ENCODE measurements at places on chromosomes 13 and 19. TPM values are rescaled to one million over a fixed set of nuclear protein-coding genes. Genes with fewer than 3 reads are reported as not detected.

DNA sequence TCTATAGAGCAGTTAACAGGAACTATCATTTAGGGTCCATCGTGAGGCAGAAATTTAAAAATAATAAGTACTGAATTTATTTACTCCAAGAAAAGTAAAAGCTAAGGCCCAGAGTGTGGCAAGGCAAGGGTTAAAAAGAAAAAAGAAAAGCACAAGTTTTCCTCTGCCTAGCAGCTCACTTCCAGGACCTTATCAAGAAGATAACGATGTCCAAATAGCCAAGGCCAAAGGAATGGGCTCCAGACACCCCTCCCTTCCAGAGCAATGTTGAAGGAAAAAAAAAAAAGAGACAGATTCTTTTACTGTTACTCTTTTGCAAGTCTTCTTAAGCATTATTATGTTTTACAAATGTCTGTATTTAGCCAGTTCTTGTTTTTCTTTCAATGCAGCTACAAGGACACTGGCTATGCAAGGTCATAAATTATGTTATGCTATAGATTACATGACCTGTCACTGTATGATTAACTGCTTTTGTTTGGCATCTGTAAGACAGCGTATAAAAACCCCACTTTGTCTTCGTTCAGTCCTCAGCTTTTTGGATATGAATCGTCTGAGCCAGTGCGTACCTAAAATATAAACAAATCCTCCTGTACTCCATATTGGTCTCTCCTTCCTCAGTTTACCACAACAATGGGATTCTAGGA, 2.9 kb upstream of the ZNF700 start:
- H3K36me3 ChIP-seq = no peaks in the 10 kb centered on the region
- DNase-seq = no peak
- no peaks in the 10 kb centered on the region for H3K27me3 ChIP-seq
- no peak overlapping the region for H3K4me3 ChIP-seq

GRCh38 chr19:40596608-40597328, 4.4 kb upstream of the LTBP4 start:
- H3K36me3 ChIP-seq = no peaks in the 10 kb centered on the region
- no peak overlapping the region for H3K4me3 ChIP-seq
- H3K4me1 ChIP-seq = peaks cover 57% of the 10 kb centered on the region
- peaks cover 11% of the 10 kb centered on the region for H3K27me3 ChIP-seq

DNA sequence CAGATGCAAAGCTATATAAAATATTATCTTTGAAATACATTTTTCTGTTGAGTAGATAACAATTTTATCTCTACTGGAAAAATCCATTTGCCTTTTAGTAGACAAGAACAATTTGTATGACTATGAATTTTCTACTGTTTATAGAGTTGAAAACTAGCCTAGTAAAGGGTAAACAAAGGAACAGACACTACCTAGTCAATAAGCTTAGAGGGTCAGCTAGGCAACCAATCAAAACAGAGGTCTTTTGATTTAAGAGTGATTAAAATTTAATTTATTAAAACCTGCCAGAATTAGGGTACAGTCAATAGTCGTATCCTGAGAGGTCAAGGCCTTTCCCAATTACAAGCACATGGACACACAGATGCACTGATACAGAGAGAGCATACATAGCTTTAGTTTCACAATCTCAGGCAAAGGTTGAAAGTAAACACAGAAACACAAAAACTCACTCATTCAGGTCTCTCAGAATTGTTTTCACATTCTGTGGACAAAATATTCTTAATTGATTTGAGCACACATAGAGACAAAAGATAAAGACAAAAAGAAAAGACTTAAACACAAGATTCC, 24.5 kb upstream of the GPC6 start:
- no peaks in the 10 kb centered on the region for H3K36me3 ChIP-seq
- H3K27me3 ChIP-seq = no peaks in the 10 kb centered on the region
- H3K27ac ChIP-seq = no peak overlapping the region
- DNase-seq = no peak

DNA sequence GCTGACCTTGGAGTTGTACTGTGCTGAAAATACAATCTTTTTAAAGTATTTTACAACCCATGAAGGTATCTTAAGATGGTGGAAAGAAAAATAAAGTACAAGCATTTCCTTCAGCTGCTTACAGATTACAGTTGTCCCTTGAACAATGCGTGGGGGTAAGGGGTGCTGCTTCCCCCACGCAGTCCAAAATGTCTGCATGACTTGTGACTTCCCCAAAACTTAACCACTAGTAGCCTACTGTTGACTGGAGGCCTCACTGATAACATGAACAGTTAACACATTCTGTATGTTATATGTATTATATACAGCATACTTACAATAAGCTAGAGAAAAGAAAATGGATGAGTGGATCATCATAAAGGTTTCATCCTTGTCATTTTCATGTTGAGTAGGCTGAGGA, 45.3 kb upstream of the ZNF599 start:
- no peak overlapping the region for H3K27ac ChIP-seq
- DNase-seq = no peak
- H3K36me3 ChIP-seq = peaks cover 35% of the 10 kb centered on the region
- no peaks in the 10 kb centered on the region for H3K27me3 ChIP-seq
- no peaks in the 10 kb centered on the region for H3K4me1 ChIP-seq

- peaks cover 11% of the 10 kb centered on the region for H3K4me1 ChIP-seq
- H3K27me3 ChIP-seq = peaks cover 5% of the 10 kb centered on the region
- no peak for DNase-seq
- no peak overlapping the region for H3K4me3 ChIP-seq
Measured at GRCh38 chr19:19262190-19263057, 10.7 kb downstream of the TM6SF2 start.

DNA sequence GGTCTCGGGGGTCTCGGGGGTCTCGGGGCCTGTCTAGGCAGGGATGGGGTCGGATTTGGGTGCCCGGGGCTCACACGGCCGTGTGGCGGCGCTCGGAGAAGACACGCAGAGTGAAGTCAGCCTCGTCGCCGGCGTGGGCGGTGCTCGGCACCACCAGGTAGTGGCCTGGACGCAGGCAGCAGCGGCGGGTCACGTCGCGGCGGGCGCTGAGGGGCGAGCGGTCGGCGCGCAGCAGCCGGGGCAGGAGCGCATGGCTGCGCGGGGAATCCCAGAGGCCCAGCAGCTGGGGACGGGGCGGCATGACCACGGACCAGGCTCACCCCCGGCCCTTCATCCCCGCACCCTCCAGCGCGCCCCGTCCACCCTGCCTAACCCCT, 8.2 kb downstream of the CAPN12 start:
- peaks cover 44% of the 10 kb centered on the region for H3K4me1 ChIP-seq
- no peak overlapping the region for H3K4me3 ChIP-seq
- peaks cover 1% of the 10 kb centered on the region for H3K36me3 ChIP-seq
- DNase-seq = peak; percentile 49

GRCh38 chr13:36817996-36818803, 822 bp upstream of the RFXAP start:
- H3K27me3 ChIP-seq = peaks cover 4% of the 10 kb centered on the region
- H3K36me3 ChIP-seq = no peaks in the 10 kb centered on the region
- DNase-seq = no peak
- H3K27ac ChIP-seq = peak overlapping the region; percentile 77

DNA sequence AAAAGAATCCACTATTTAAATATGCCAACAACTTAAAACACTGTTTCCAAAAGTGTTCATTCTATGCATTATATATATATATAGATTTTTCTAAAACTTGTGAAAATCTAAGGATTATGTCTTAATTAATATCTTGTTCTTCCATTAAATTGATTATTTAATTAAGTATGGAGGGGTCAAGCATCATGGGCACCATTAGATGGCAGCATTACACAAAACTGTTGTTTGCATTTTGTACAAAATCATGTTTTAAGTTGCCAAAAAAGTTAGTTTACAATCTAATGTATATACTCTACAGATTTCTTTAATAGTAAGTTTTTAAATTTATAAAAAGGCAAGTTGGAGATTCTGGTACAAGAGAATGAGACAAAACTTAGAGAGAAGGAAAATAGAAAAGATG, 213.2 kb upstream of the EDNRB start:
- no peaks in the 10 kb centered on the region for H3K4me1 ChIP-seq
- no peaks in the 10 kb centered on the region for H3K36me3 ChIP-seq
- H3K27me3 ChIP-seq = no peaks in the 10 kb centered on the region
- no peak overlapping the region for H3K27ac ChIP-seq
- H3K4me3 ChIP-seq = no peak overlapping the region
- no peak for DNase-seq

GRCh38 chr13:64457976-64458375, 2772.2 kb downstream of the PCDH9 start:
- DNase-seq = no peak
- no peaks in the 10 kb centered on the region for H3K36me3 ChIP-seq
- H3K27me3 ChIP-seq = no peaks in the 10 kb centered on the region

DNA sequence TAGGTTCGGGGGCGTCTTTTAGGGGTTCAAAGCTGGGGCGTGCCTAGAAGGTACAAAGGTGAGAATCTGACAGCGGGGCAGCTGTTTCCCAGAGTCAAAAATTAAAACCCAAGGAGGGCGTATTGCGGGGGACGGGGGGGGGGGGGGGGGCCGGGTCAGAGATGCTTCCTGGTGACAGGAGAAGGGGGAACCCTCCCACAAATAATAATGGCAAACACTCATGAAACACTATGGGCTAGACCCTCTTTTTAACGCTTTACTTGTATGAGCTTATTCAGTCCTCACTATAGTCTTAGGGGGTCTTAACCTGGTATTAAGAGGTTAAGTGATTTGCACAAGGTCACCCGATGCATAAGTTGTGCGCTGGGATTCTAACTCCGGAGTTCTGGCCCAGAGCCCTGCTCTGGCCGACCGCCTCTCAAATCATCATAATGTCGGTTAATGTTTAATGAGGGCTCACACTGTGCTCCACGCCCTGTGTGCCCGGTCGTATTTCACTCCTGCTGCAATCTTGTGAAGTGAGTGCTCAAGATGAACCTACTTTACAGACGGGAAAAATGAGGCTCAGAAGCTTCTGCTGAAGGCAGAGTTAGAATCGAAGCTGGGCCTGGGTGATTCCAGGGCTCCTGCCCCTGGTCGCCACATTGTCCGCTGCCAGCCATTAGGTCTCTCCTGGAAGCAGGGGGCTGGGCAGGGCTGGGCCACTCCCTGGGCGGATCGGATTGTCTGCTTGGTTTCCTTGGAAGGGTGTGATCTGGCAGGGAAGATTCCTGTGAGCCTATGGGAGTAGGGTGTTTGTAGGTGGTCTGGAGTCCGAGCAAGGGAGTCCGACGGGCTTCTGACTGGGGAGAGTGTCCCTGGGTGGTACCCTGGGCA, 964 bp downstream of the PAK4 start:
- H3K4me3 ChIP-seq = no peak overlapping the region
- no peaks in the 10 kb centered on the region for H3K27me3 ChIP-seq
- H3K4me1 ChIP-seq = peaks cover 23% of the 10 kb centered on the region
- H3K36me3 ChIP-seq = no peaks in the 10 kb centered on the region
- peak; percentile 15 for DNase-seq

- H3K27me3 ChIP-seq = no peaks in the 10 kb centered on the region
- H3K27ac ChIP-seq = no peak overlapping the region
- no peak overlapping the region for H3K4me3 ChIP-seq
- DNase-seq = no peak
Measured at GRCh38 chr13:70483599-70484276, 375.5 kb upstream of the KLHL1 start.

- H3K36me3 ChIP-seq = no peaks in the 10 kb centered on the region
- no peak overlapping the region for H3K4me3 ChIP-seq
- H3K27me3 ChIP-seq = no peaks in the 10 kb centered on the region
- H3K27ac ChIP-seq = no peak overlapping the region
- no peak for DNase-seq
Measured at GRCh38 chr13:93248627-93249047, 22.0 kb downstream of the GPC6 start.

GRCh38 chr13:84730376-84730775, 848.1 kb upstream of the SLITRK1 start:
- H3K27ac ChIP-seq = no peak overlapping the region
- H3K4me1 ChIP-seq = no peaks in the 10 kb centered on the region
- DNase-seq = no peak
- no peaks in the 10 kb centered on the region for H3K36me3 ChIP-seq
- no peaks in the 10 kb centered on the region for H3K27me3 ChIP-seq

DNA sequence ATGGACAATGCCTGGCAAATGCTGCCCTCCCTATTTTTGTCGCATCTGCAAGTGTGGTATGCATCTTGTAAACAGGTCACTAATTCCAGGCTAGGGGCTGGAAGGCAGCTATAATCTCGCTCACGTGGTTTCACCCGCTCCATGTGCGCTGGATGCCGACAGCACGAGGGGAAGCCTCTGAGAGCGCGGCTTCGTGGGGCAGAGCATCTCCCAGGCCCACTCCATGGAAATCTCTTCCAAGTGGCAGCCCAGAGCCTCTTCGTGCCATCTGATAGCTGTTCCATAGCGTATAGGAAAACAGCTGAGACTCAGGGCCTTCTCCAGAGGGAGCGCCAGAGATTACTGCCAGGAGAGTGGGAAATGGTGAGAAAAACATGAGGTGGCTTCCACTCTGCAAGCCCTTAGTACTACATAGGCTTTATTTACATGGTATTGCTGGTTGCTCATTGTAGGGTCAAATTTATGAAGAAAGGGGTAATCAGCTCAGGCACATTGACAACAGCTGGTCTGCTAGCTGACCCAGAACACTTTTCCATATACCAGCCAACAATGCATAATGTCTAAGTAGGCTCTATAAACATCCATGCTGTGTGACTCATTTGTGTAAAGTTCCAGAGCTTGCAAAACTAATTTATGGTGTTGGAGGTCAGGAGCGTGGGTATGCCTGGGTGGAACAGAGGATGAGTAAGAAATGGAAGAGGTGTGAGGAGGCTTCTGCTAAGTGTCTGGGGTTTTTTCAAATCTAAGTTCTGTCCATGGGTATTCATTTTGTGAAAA, 165.2 kb downstream of the SHISA2 start:
- H3K27me3 ChIP-seq = no peaks in the 10 kb centered on the region
- no peaks in the 10 kb centered on the region for H3K4me1 ChIP-seq
- H3K27ac ChIP-seq = no peak overlapping the region
- no peaks in the 10 kb centered on the region for H3K36me3 ChIP-seq
- no peak for DNase-seq

GRCh38 chr13:110652231-110652730, 36.9 kb downstream of the NAXD start:
- H3K27ac ChIP-seq = no peak overlapping the region
- no peak for DNase-seq
- H3K4me1 ChIP-seq = no peaks in the 10 kb centered on the region

GRCh38 chr19:54430306-54431254, 15.3 kb downstream of the TTYH1 start:
- H3K27ac ChIP-seq = no peak overlapping the region
- no peak overlapping the region for H3K4me3 ChIP-seq
- no peaks in the 10 kb centered on the region for H3K27me3 ChIP-seq
- H3K4me1 ChIP-seq = peaks cover 17% of the 10 kb centered on the region
- DNase-seq = peak; percentile 26

- DNase-seq = no peak
- no peak overlapping the region for H3K4me3 ChIP-seq
- H3K27me3 ChIP-seq = no peaks in the 10 kb centered on the region
- no peak overlapping the region for H3K27ac ChIP-seq
- no peaks in the 10 kb centered on the region for H3K4me1 ChIP-seq
- no peaks in the 10 kb centered on the region for H3K36me3 ChIP-seq
Measured at GRCh38 chr13:75645141-75645540, 9.0 kb downstream of the LMO7 start.

- DNase-seq = no peak
- no peaks in the 10 kb centered on the region for H3K36me3 ChIP-seq
- peaks cover 6% of the 10 kb centered on the region for H3K27me3 ChIP-seq
- no peak overlapping the region for H3K4me3 ChIP-seq
- H3K27ac ChIP-seq = no peak overlapping the region
Measured at GRCh38 chr13:33032037-33032625, 15.9 kb downstream of the KL start.

The ATP5F1D gene
- total RNA-seq = 124 TPM

The A1BG gene
- total RNA-seq = 11.8 TPM

The CCDC124 gene
- total RNA-seq = 32.2 TPM

The ZNF575 gene
- total RNA-seq = 3.3 TPM
